ENCODE measurements at places on chromosomes 6 and 20.

GRCh38 chr6:142320366-142320765 lies 18.6 kb downstream of the ADGRG6 start:
- no peak for DNase-seq

DNA sequence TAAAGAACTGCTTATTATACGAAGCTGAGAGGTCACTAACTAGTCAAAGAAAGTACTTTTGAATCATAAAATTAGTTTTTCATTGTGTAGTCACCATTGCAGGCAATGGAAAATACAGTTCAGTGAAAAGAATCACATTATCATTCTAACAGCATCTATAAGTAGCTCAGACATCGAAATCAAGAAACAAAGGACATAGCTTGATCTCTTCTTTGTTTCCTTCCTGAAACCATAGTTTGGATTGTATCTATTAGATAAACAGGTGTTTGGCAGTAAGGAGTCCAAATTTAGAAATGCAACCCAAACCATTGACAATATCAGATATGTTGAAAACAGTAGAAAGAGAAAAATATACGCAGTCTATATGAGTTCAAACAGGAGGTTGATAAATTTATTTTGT lies 697.3 kb downstream of the TFAP2A start:
- DNase-seq, result no peak

- peak; percentile 90 for DNase-seq
These were observed 5.1 kb downstream of the DEF6 start for GRCh38 chr6:35302604-35303241.

- DNase-seq, result no peak
These were observed 8.5 kb downstream of the TNFAIP3 start for GRCh38 chr6:137875606-137876005.

GRCh38 chr6:32983493-32983848 lies 15.1 kb downstream of the BRD2 start:
- DNase-seq, result no peak

DNA sequence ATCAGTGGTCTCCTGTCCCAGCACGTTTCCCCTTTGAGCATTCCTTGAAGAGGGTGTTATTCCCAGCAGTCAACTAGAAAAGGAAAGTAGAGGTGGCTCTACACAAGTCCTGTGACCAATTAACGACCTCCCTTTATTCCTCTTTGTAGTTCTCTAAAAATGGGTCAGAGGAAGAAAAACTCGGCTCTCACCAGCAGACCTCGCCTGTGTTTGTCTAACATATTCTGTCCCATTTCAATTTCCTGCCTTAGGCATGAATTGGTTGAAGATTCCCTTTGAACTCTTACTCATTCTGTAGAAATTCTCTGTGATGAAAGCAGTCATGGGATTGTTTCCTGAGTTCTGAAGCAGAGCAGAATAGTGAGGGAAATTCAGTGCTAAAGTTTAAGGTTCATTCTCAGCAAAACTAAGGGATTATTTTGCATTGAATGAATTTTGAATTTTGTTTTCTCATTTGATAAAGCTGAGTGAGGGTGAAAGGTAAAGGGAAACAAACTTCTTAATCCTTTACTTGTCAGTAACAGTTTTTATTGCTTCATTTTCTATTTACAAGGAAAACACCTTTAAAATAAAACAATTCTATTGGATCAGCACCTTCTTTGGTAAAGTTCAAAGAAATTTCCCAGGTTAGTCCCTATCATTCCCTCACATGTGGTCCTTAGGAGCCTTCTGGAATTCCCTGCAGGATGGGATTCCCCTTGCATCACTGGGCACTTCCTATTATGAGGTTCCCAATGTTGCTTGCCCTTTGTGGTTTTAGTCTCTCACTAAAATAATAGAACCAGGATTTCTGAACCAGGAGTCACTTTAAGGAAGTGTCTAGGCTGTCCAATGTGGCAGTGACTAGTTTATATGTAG lies 105.8 kb downstream of the SLX4IP start:
- DNase-seq, result no peak

GRCh38 chr6:32120573-32121059 lies 7.4 kb downstream of the ATF6B start:
- no peak for DNase-seq

DNA sequence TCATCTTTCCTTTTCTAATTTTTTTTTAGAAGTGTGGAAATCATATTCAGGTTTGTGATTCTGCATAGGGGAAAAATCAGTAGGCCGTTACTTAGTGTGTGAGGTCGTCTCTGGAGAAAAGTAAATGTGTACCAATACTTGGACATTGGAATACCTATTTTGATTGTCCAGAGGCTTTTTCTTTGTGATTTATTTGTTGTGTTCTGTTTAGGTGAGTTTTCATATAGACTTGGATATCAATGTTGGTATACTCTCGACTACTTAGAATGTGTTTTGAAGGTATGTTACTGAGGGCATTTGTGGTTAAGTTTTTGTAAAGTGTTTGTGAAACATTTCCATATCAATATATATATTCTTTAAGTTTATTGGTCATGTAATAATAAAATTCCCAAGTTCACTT lies 2.3 kb downstream of the CD2AP start:
- no peak for DNase-seq

- DNase-seq, result peak; percentile 17
These were observed 1.0 kb downstream of the PCIF1 start for GRCh38 chr20:45935416-45936046.

GRCh38 chr6:35739645-35740524 lies 3.1 kb downstream of the ARMC12 start:
- DNase-seq, result no peak

- DNase-seq, result no peak
These were observed 31.7 kb downstream of the C20orf173 start for GRCh38 chr20:35497780-35498189.

DNA sequence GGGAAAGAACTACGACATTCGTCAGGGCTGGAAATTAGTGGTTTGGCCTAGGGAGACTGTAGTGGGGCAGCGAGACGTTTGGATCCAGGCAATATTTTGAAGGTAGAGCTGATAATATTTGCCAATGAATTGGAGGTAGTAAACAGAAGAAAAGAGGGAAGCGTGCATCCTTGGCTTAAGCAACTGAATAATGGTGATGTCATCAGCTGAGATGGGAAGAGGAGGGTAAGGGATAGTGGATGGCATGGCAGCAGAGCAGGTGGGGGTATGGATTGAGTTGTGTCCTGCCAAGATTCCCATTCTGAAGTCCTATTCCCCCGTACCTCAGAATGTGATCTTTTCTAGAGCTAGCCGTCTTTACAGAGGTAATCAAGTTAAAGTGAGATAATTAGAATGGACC lies 119.2 kb downstream of the PDE7B start:
- DNase-seq, result no peak

DNA sequence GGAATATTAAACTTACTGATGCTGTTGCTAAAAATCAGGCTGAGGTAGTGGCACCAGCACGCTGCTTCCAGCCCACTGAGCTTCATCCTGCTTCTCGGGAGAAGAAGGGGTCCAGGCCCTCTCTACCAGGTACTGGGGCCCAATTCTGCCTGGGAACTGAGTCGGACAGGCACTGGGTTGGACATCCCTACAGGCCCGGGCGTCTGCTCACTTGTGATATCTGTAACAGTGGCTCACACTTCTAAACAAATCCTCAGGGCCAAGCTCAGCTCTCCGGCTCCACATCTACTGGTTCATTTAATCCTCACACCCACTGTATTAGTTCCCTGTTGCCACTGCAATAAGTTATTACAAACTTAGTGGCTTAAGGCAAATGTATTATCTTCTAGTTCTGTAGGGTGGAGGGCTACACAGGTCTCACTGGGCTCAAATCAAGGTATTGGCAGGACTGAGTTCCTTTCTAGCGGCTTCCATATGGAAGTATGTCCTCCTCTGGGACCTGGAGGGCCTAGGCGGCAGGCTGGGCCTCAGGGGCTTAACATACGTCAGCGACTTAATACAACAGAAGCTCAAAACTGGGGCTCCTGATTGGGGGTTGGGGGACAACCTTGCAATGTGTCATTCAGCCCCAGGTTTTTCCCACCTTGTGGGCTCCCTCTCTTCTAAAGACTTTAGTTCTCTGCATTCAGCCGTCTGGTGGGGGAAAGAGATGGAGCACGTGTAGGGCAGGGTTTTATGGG lies 1.6 kb upstream of the KCNK15 start:
- DNase-seq, result no peak

DNA sequence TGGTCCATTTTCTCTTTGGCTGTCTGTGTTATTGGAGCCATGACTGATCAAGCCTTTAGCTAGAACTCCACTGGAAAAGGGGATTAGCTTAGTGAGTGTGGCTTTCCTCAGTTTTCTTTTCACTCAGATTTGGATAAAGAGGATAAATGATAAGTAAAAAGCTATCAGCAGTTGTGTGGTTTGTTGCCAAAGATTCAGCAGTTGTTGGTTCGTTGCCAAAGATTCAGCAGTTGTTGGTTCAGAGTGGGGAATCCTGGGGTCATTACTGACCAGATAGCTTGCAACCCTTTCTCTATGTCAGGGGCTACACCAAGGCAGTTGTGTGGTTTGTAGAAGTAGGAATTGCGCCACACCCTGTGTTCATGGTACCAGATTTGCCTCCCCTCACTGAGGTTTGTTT lies 107.7 kb upstream of the SCP2D1 start:
- DNase-seq, result no peak

- no peak for DNase-seq
These were observed 655 bp upstream of the NDUFAF4 start for GRCh38 chr6:96898241-96898851.

DNA sequence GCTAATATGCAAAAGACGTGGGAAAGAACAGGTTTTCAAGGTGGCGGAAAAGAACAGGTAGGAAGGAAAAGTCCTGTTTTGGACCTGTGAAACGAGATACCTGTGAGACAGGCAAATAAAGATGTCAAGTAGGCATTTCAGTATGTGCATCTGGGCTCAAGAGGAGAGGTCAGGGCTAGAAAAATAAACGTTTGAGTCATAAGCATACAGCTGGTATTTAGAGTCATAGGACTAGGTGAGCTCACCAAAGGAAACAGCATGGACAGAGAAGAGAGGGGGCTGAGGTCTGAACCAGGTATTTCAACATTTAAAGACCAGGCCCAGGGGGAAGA lies 14.9 kb downstream of the MTFR2 start:
- DNase-seq, result no peak

DNA sequence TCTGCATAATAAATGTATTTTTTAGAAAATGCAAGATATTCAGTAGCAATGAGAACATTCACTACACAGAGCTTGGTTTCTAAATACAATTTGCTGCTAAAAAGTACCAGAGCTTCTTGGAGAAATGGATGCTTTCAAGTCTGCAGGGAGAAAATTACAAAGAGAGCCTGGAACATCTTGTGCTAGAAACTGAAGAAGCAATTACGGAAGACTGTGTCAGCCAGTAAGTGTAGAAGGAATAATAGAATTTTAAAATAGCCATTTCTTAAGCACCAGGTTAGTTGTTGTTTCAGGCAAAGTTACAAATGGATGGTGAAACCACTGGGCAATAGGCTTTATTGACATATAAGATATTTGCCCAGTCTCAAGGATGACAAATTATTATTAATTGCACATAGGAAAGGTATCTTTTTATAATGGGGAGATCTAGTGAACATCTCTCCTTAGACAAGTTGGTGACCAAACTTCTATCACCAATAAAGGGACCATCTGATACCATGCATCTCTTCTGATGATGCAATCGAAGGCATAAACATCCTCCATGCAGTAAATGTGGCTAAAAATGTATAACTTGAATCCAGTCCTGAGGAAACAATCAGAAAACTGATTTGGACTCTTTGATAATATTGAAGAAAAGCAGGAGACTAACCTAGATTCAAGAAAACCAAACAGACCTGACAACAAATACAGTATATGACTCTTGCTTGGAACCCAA lies 81.7 kb downstream of the ARHGAP18 start:
- DNase-seq, result no peak

DNA sequence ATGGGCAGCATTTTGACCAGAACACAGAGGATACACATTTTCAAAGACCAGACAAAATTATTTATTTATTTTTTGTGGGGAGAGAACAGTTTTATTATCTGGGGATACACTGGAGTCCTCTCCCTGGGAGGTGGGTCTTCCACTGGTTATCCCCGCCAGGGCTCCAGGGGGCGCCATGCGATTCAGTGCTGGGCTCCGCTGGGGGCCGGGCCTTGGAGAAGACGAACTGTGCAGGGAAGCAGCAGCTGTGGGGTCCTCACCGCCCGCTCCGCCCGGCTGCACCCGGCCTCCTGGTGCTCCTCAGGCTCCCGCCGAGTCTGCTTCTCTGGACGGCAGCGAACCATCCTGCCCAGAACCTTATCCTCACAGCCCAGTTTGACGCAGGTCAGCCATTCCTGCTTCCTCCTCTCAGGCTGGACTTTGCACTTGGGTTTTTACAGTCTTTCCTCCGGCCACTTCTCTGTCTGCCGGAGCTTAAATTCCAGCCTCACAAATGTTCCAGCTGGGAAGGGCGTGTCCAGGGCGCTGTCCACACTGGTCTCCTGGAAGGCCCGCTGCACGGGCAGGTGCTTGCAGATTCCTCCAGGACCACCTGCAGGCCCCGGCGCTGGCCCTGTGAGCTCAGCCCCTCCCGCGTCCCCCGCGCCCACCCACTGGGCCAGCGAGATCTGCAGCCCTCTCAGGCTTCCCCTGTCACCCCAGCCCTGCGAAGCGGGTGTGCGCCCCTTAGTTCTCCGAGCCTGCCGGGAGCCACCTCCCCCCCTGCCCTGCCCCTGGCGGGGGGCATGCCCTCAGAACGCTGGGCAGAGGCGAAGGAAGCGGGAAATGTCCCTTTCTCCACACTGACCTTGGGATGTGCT lies 1830.0 kb upstream of the DEFB115 start:
- DNase-seq, result no peak

DNA sequence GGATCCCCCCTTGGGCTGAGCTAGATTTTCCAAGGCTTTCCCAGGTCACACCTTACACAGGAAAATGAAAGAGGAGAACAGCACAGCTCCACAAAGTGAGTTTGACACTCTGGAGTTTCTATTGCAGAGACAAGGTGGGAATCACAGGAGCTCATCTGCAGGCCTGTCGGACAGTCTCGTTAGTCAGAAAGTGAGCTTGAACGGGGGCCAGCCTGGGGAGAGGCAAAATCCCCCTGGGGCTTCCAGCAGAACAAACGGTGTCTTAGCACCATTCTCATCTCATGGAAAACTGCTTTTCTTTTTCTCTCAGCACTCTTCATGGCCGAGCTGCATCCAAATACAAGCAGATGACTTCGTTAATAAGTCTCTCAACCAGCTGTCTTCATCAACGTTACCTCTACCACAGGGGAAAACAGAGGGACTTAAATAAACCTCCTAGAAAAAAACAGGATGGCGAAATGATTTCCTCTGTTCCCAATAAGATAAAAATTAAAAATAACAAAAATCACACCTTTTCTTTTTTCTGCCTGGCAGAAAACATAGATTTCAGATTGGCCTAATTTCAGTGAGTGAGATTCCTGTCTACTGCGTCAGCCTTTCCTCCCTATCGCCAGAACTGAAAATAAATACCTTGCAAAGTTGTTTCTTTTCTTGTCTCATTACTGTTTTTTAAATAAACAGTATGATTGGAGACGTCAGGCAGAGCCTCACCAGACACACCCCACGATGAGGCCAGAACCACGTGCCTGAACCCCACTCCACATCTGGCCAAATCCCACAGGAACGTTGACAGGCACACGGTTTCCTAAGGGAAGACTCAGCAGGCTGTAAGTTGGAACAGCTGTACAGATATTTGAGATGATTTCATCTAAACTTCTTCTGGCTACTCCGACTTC lies 219.0 kb downstream of the TTLL2 start:
- no peak for DNase-seq
